ENCODE measurements at places on chromosomes 5 and 9. TPM values are rescaled to one million over a fixed set of nuclear protein-coding genes. Genes with fewer than 3 reads are reported as not detected.
A peak's percentile ranks its signal among the peaks of the same experiment; 100 is the strongest.

GRCh38 chr9:114287763-114288192, 35.1 kb upstream of the ORM1 start:
- DNase-seq = peak; percentile 20

DNA sequence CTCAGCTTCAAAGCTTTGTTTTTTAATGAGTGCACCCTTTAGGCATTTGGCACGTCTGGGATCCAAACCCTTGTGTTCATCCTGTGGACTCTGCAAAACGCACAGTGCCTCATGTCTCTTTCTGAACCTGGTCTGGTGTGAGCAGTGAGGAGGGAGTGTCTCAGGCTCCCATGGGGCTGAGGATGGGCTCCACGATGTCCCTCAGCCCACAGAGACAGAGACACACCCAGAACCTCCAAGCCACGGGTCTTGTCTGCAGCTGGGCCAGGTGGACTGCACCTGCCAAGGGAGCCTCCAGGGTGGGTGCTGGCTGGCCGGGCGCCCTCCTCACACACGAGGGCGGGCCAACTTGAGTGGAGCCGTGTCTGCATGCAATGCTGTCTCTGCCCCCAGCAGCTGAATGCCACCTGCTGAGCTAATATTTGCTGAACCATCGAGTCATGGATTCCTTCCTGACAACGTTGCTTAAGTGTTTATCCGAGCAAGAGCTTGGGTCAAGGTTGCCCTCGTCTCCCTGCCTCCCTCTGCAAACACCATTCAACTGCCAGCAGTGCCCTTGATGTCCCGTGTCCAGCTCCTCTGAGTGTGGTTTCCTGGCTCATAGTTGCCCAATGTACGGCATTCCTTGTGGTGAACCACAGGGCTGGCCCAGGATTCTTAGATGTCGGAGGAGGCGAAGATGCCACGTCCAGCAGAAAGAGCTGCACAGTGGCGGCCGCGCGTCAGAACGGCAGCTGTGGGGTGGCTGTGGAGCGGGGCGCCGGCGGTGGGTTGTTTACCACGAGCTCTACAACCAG, 31.4 kb upstream of the LPCAT1 start:
- no peak for DNase-seq

GRCh38 chr5:6659941-6660684, 26.9 kb downstream of the SRD5A1 start:
- no peak for DNase-seq

- DNase-seq = no peak
Measured at GRCh38 chr9:123645126-123645525, 284.8 kb downstream of the DENND1A start.

GRCh38 chr5:119814655-119815054, 185.3 kb downstream of the FAM170A start:
- DNase-seq = no peak

- DNase-seq = peak; percentile 27
Measured at GRCh38 chr5:73201547-73202513, 28.8 kb downstream of the TMEM174 start.

GRCh38 chr5:135642488-135642870, 63.7 kb upstream of the CXCL14 start:
- no peak for DNase-seq

- DNase-seq = no peak
Measured at GRCh38 chr5:160450164-160450932, 28.7 kb downstream of the PTTG1 start.

GRCh38 chr9:93079371-93079770, 16.6 kb upstream of the CARD19 start:
- DNase-seq = peak; percentile 9

DNA sequence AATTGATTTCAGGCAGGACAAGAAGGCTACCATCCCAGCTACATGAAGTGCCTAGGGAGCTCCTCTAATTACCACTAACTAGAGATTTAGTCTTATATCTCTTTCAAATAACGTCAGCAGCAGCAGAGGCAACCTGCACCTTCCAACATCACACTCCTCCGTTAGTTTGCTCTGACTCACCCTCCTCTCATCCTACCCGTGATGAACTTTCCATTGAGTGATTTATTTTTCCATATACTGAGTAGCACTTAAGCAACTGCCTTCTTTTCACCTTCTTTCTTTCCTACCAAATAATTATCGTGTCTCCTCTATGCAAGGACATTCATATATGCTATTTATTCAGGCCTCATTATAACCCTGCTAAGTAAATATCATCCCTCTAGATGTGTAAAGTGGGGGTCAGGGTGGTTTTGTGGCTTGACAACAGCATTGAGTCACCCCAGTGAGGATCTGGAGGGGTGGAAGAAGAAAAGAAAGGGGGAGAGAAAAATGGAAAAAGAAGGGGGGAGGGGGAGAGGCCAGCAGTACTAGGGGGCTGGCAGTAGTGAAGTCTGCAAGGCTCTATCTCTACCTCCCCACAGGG, 64.6 kb upstream of the CAST start:
- no peak for DNase-seq

DNA sequence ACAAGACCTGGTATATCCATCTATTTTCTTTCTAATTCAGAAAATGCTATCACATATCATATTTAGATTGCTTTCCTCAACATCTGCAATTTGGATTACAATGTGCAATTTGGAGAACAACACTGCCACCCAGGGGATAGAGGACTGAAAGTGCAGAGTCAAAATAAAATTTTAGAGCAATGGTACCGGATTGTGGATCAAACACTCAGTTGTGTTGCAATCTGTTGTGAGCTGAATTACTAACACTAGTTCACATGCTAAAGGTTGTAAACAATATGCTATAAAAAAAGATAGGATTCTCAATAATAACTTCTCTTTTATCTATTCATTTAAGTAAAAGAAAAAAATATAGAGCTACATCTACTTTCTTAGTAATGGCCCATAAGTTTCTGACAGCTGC, 11.9 kb upstream of the SRFBP1 start:
- no peak for DNase-seq

- DNase-seq = no peak
Measured at GRCh38 chr5:159411115-159411514, 80.8 kb upstream of the IL12B start.

GRCh38 chr5:124986667-124987066, 240.2 kb upstream of the ZNF608 start:
- no peak for DNase-seq

- no peak for DNase-seq
Measured at GRCh38 chr9:120914953-120915352, 11.6 kb downstream of the TRAF1 start.

DNA sequence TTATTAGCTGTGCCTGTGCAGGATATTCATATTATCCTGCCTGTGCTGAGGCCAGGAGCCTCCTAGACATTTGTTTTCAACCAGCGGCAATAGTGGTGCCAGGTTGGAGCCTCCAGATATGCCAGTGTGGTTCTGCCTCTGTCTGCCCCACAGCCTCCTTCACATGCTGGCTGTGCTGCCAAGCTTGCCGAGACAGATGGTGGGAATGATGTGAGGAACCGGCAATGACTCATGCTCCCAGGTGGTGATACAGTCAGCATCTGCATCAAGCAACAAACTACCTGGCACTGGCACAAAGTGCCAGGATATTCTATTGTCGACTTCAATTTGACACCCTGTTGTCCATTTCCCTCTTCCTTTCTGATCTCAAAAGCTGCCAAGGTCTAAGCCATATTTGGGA, 285.7 kb downstream of the CHSY3 start:
- no peak for DNase-seq

- no peak for DNase-seq
Measured at GRCh38 chr5:170985486-170985885, 123.7 kb downstream of the RANBP17 start.

Gene OR1Q1
- total RNA-seq = not detected

Gene JAKMIP2
- 2.0 TPM for total RNA-seq

Gene TAF1L
- not detected for total RNA-seq
